ENCODE measurements at places on chromosomes 2 and 18. TPM values are rescaled to one million over a fixed set of nuclear protein-coding genes. Genes with fewer than 3 reads are reported as not detected.
A peak's percentile ranks its signal among the peaks of the same experiment; 100 is the strongest.

GTF2A1L gene
- total RNA-seq, result 2.8 TPM

DNA sequence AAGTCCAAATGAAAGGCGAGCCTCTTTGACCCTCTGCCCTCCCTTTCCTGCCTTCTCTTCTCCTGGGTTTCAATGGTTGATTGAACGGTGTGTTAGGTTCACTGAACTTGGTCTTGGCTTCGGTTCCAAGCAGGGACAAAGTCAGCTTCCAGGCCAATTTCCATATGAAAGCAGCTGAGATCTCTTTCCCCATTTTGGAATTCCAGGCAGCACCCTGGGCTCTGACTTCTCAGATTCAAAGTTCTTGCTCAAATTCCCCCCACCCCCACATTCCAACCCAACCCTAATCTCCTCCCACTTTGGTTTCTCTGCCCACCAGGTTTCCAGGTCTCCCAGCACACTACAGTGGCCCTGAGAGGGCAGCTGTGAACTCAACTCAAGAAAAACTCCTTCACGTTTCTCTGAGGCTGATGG lies 231.0 kb downstream of the INSIG2 start:
- H3K4me1 ChIP-seq, result peaks cover 50% of the 10 kb centered on the region
- H3K27me3 ChIP-seq, result no peaks in the 10 kb centered on the region
- peak; percentile 98 for DNase-seq
- H3K27ac ChIP-seq, result peak overlapping the region; percentile 94
- no peaks in the 10 kb centered on the region for H3K36me3 ChIP-seq

- H3K4me3 ChIP-seq, result no peak overlapping the region
- H3K4me1 ChIP-seq, result no peaks in the 10 kb centered on the region
- H3K36me3 ChIP-seq, result no peaks in the 10 kb centered on the region
- no peak for DNase-seq
- no peak overlapping the region for H3K27ac ChIP-seq
These were observed 13.9 kb downstream of the ZAP70 start for GRCh38 chr2:97727296-97727695.

CIB4 gene
- total RNA-seq, result not detected
